ENCODE measurements at places on chromosomes 7 and 10.

- peak overlapping the region; percentile 51 for H3K4me3 ChIP-seq
- H3K36me3 ChIP-seq, result no peaks in the 10 kb centered on the region
- H3K27ac ChIP-seq, result no peak overlapping the region
- H3K4me1 ChIP-seq, result peaks cover 47% of the 10 kb centered on the region
- peak; percentile 37 for DNase-seq
- peaks cover 100% of the 10 kb centered on the region for H3K27me3 ChIP-seq
Measured at GRCh38 chr10:117551330-117552155, 9.0 kb downstream of the EMX2 start.

DNA sequence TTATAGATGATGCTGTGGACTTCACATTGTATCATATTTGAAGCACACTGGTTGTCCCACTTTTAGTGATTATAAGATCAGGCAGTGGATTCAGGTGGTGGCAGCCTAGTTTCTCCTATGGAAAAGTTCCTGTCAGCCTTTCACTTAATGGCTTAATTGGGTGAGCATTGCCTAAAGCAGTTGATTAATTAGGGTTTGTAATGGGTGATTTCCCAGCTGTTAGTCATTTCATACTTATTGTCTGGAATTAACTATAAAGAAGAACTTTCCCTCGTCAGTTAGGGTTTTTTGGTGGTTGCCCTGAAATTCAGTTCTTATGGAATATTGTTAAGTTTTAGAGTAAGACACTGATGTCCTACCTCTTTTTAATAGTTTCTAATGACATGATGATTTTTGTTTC, 78.8 kb downstream of the SLC25A40 start:
- no peak overlapping the region for H3K27ac ChIP-seq
- no peaks in the 10 kb centered on the region for H3K4me1 ChIP-seq
- no peak overlapping the region for H3K4me3 ChIP-seq
- H3K27me3 ChIP-seq, result no peaks in the 10 kb centered on the region
- no peaks in the 10 kb centered on the region for H3K36me3 ChIP-seq

GRCh38 chr10:25704622-25705021, 229.4 kb upstream of the MYO3A start:
- H3K4me1 ChIP-seq, result no peaks in the 10 kb centered on the region
- no peak overlapping the region for H3K4me3 ChIP-seq

DNA sequence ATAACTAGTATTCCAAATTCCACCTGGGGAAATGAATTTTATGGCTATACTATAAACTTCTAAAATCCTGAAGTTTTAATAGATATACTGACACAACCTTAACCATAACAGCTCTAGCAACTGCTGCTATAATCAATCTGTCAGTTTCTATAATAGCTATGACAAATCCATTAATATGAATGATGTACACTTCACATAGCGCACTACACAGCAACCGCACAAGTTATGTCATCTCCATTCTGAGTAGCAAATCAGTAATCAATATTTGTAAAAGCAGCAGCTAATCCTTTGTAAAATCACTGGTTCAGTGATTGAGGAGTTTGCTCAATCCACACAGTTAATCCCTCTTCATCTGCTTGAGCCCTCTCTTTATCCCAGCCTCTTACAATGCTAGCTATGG, 105.3 kb downstream of the SKAP2 start:
- DNase-seq, result no peak
- H3K4me1 ChIP-seq, result no peaks in the 10 kb centered on the region
- no peak overlapping the region for H3K4me3 ChIP-seq
- H3K27ac ChIP-seq, result no peak overlapping the region
- no peaks in the 10 kb centered on the region for H3K27me3 ChIP-seq

Data from GM23338 (cell line).